ENCODE measurements at places on chromosomes 3 and 15.

GRCh38 chr15:88504445-88504844 is 36.9 kb downstream of the MRPS11 start:
- no peak for DNase-seq

- DNase-seq = no peak
These were observed 317.7 kb upstream of the TLE3 start for GRCh38 chr15:70415398-70415797.

DNA sequence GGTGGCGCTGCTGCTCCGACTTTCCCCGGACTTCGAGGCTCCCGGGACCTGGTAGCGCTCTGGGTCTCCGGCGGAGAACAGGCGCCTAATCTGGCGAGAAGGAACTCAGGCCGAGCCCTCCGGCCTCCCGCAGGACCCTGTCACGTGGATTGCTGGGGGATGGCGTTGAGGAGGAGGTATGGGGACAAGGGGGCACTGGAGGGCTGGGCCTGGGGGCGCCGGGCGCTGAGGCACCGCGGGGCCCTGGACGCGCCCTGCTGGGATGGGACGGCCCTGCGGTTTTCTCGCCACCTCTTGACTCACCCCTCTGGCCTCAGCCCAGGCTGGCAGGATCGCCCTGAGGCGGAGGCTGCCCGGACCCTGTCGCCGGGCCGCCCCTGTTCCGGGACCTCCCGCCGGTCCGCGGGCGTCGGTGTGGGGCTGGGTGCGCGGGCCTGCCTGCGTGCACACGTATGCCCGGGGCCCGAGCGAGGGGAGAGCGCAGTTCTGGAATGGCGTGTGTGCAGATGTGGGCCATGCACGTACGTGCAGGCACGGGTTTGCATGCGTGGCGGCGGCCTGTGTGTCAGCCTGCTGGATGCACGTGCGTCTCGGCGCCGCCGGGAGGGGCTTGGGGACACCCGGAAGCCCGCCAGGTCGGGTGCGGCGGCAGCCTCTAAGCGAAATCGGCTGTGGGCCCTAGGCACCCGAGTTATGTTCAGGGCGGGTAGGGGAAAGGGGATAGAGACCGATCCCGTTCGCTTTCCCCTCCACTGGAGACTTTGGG is 752 bp downstream of the C15orf39 start:
- peak; percentile 82 for DNase-seq

DNA sequence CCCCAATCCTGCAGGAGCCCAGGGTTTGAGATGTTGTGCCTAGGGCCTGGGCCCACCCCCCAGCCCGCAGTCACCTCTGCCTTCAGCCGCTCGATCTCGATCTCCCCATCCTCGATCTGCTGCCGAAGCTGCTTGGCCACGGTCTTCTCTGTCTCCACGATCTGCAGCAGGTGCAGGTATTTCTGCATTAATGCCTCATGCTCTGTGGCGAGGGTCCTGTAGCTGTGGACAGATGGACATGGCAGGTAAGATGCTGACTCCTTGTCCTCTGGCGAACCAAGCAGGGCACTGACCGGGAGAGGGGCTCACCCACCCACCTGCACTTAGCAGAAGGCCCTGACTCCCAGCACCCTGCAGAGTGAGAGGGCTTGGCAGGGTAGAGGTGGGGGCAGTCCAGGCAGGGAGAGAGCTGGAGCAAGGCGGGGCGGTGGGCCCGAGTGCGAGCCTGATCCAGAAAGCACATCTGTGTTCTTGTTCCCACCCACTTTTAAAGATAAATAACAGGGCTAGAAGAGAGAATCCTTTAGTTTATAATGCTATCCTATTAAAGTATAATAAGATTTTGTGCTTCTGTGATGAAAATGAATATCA is 32.2 kb downstream of the RASGRF1 start:
- DNase-seq = no peak

GRCh38 chr15:44595656-44596510 is 58.9 kb downstream of the EIF3J start:
- DNase-seq = no peak

DNA sequence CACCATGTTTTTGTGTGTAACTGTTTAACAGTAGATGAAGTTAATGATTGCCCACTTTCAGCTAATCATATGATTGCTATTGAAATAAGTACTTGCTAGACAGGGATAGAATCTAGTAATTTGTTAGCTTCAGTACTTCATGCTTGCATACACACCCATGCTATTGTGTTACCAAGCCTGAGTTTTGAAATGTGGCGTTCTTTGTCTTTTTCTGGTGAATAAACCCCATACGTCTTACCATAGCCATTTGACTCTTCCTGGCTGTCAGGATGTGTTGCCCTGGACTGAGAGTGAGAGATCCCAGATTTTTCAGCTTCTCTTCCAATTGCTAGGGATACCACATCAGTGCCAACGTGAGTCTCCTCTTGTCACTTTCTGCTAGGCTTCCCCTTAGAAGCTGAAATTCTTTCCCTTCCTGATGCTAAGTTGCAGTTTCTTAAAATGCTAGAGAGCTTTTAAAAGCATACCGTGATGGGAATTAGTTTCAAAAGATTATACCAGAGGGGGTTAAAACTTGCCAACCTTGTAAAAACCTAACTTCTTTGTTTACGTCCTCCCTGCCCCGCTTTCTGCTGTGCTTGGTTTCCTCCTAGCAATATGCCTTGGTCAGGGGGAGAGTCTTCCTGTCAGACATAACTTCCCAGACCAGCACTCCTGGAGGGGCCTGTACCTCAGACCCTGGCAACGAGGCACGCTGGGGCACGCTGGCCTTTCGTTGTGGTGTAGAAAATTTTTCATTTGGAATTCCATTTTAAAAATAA is 62.9 kb upstream of the ULK4 start:
- DNase-seq = peak; percentile 28
